Anterior cingulate cortex (tissue), 58 donors: ENCODE measurements at places on chromosomes 6 and 20.

- DNase-seq = no peak
Observed at GRCh38 chr6:84263557-84263956, 36.1 kb upstream of the CEP162 start.

- no peak for DNase-seq
Observed at GRCh38 chr6:46850792-46851191, 57.6 kb downstream of the MEP1A start.

- DNase-seq = no peak
Observed at GRCh38 chr20:60372822-60373221, 414.6 kb downstream of the CDH26 start.

DNA sequence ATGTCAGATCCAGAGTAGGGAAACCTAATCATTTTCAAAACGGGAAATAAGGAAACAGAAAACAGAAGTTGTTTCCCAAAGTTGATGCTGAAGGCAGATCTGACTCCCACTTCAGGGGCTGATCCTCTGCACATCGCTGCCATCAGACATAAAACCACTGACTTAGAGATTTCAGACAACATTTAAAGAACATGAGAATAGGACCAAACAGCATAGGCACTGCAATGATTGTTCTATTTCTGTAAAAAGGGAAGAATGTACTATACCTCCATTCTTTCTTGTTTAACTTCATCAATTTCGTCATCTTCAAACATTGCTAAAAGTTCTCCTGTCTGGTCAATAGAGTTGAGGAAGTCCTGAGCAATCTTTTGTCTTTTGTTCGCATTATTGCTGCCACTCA, 324.7 kb upstream of the RUNX2 start:
- DNase-seq = no peak

DNA sequence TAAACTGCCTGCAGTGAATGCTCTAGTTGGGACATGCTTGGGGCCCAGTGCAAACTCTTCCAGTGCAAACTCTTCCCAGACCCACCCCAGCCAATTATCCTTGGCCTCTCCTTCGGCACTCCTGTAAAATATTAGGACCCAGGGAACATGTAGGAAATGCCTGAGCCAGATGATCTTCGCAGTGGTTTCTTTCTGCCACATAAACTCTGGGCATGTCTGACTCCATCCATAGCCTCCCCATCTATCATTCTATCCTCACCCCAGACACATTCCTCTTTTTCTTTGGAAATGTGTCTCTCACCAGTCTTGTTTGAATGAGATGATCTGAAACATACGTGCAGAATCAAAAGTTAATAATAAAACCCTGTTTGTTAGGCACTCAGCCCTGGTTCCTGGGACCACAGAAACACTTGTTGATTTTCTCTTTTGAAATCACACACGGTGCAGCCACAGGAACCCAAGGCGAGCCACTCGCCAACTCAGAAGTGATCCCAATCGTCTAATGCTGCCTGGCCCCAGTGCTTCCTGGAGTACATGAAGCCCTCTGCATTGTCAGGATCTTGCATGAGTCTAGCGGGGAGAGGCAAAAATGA, 108.9 kb upstream of the CST7 start:
- no peak for DNase-seq
